ENCODE measurements at places on chromosomes 6 and 20.

- DNase-seq = no peak
Observed at GRCh38 chr6:189676-190075, 102.6 kb upstream of the DUSP22 start.

- no peak for DNase-seq
Observed at GRCh38 chr20:50350510-50351249, 159.5 kb upstream of the PTPN1 start.

- no peak for DNase-seq
Observed at GRCh38 chr6:107658920-107659865, 164.9 kb downstream of the SCML4 start.

DNA sequence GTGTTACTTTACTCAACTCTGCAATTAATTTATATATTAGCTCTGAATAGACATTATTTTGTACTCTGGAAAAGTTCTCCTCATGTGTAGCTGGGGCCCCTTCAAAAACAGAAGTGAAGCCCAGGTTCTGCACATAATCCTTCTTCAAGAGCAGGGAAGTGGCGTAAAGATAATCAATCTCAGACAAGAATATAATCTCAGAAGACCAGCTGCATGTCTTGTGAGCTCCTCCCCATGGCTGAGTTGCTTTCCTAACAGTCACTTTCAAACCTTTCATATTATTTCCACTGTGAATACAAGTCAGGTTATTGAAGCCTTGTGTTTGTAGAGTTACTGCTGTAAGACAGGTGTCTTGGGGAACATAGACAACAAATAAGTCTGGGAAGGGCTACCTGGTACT, 691.9 kb downstream of the RFPL4B start:
- DNase-seq = no peak

- DNase-seq = no peak
Observed at GRCh38 chr20:41544472-41544871, 73.7 kb downstream of the CHD6 start.

Data from hippocampal formation (tissue), 2 donors.